ENCODE measurements at places on chromosomes 7 and 10. TPM values are rescaled to one million over a fixed set of nuclear protein-coding genes. Genes with fewer than 3 reads are reported as not detected.

The CPVL gene
- total RNA-seq = 20.6 TPM

The CASP7 gene
- total RNA-seq = 22.2 TPM

DNA sequence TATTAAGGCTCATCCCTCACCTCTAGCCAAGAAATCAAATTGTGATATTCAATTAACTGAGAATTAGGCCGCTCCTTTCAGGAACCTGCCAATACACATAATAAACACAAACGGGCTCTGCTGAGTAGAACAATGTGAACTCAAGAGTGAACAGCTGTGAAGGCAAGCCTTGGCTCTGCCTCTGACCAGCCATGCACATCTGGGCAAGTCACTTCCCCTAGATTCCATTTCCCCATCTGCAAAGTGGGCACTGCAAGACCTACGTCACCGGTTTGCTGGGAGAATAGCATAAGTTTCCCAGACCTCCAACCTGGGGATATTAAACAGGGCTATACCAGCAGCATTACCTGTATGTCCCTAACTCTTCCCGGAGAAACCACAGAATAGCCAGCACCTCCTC lies 355.2 kb downstream of the TNS3 start:
- DNase-seq = no peak

DNA sequence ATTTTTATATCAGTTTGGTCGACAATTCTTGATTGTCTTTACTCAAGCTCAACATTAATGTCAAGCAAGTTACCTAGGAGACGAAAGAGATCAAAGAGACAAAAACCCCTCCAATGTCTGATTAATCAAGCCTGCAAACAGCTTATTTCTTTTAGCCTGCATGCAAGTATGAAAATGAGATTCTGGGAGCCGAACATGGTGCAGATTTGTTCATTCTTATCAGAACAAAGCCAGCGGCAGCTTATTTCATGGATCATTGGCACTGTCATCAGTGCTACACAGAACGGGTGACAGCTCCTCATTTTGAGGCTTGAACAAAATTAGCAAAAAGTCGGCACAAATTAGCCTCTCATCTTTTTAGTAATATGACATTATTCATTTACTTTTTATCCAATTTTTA lies 26.5 kb downstream of the FAM204A start:
- DNase-seq = no peak

DNA sequence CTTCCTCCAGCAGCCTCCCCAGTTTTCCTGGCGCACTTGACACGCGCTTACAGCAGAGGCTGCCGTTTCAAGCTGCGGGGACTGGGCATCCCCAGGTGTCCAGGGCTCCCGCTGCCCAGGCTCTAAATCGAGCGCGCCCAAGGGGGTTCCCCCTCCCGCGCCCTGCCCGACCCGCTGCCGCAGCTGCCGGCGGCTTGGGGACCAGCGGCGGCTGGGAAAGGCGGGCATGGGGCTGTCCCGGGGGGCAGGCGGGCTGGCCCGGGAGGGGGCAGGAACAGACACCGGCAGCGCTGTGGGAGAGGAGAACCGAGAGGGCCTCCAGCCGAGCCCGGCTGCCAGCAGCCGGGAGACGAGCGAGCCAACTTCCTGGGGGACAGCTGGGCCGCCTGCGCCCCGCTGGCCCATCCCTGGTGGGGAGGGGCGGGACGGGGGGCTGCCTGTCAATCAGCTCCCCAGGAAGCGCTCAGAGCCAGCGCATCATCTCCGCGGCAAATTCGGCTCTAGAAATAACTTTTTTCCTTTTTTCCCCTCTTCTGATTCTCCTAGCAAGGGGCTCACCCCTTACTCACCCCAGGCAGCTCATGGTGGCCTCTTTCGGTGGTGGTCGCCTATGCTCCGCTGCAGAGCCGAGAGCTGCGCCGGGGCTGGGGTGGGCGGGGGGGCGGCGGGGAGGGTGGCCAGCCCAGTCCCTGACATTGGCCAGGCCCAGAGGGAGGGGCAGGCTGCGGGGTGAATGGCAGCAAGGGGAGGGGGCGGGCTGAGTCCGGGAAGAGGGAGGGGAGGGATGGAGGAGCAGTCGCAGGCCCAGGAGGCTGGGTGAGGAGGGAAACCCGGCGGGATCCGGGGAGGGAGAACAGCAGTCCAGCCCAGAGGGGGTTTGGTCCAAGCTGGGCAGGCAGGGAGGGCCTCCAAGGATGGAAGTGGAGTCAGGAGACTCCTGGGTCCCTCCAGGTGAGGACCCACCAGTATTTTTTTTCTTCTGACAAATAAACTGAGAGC lies 14.7 kb downstream of the GRID2IP start:
- DNase-seq = no peak

- no peak for DNase-seq
Observed at GRCh38 chr10:128664729-128665128, 538.5 kb upstream of the MKI67 start.

- DNase-seq = no peak
Observed at GRCh38 chr7:12731214-12731656, 43.8 kb downstream of the ARL4A start.

DNA sequence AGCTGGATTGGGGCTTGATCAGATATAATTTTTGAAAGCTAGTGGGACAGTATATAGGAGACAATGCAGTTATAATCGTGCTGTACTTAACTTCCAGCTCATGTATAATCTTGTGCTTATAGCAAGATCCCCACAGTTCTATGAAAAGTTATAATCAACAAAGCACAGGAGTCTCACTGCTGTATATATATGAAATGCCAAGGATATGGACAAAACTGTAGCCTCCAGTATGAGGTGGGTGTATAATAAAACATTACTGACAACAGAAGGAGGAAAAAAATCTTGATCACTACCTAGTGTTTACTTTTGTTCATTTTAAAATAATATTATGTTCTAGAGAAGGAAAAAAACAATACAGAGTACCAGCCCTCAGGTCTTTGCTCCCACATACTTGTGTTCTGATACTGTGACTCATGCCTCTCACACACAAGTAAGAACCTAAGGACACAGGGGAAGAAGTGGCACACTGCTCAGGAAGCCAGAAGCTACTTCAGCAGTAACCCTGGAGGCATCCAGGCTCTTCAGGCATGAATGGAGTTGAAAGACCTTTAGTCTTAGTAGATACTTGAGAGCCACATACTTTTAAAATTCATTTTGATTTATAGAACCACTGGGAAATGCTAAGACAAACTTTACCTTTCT lies 265.7 kb upstream of the IMMP2L start:
- no peak for DNase-seq

DNA sequence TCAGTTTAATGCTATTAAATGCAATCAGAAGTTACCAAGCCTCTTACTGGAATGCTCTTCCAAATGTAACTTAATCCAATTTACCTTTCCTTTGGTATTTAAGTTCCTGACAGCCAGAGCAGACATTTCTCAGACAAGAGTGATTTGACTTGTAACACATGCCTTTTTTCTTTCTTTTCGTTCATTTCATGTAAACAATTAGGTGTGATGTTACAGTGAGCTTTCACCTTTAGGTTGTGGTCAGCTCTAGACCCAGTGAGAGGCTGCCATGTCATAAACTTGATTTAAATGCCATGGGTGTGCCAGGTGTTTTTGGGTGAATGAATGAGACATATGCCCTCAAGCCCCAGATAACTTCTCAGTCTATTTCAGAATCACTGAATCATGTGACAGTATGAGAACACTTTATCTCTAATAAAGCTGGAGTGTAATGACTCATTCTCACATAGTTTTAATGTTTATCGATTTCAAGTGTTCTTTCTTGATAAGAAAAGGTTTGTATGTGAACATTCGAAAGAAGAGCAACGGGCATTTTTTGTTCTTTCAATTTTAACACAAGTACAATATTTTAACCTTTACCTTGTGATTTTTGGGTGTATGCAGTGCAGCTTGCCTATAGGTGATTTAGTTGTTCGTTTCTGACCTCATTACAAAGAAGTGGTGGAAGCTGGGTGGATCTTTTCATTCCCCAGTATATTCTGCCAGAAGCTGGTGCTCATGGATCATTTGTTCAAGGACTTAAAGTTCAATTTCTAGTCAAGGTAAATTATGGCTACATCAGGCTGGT lies 61.5 kb downstream of the CHN2 start:
- DNase-seq = no peak
